ENCODE measurements at places on chromosomes 7 and 10.

DNA sequence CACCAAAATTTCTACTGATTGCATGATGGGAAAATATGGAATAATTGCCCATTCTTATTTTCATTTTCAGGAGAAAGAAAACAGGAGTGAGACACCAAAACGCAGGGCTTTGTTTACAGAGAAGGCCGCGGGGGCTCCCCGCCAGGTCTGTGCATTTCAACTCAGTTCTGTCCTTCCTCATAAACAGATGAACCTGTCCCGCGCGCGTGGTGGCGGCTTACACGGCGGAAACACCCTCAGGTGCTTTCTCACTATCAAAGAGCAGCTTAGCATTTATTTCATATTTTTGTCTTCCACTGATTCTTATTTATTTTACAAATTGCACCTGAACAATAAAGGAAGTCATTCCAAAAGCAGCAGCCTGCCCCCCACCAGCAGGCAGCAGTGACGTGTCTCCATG lies 579.4 kb downstream of the PTPRN2 start:
- no peak for DNase-seq

DNA sequence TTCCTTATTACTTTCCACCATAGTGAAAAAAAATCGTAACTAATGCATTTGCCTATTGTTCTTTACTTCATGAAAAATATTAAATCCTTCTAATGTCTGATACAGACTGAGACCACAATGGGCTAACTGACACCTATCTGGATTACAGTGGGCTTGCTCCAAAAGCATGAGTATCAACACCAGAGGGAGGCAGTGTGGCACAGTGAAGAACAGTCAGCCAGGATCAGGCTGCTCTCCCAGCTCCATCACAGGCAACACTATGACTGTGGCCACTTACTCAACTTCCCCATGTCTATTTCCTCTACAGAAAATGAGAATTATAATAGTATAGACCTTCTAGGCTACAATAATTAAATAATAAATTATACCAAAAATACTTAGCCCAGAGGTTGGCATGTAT lies 97.2 kb downstream of the SLC25A13 start:
- no peak for DNase-seq

- no peak for DNase-seq
Measured at GRCh38 chr10:103901299-103901698, 16.7 kb downstream of the STN1 start.

- DNase-seq, result no peak
Measured at GRCh38 chr10:36198322-36198721, 556.2 kb upstream of the FZD8 start.

- no peak for DNase-seq
Measured at GRCh38 chr10:24681572-24682088, 42.1 kb downstream of the ARHGAP21 start.

GRCh38 chr10:131885391-131886165 lies 15.2 kb upstream of the PPP2R2D start:
- DNase-seq, result no peak

DNA sequence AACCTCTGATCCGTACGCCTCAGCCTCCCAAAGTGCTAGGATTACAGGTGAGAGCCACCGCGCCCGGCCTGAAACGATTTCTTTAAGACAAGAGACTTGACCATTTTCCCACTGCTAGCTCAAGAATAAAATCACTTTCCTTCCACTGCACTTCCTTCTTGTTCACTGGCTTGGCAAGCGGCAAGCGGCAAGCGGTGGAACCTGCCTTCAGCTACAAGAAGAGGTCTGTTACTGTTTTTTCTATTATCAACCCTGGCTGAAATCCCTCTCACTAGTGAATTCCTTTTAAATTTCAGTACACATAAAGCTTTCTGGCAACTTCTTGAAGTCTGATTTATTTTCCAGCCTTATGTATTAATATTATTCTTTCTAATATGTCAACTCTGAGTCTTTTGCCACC lies 12.8 kb upstream of the GNAT3 start:
- no peak for DNase-seq

- no peak for DNase-seq
Measured at GRCh38 chr7:98509836-98510235, 107.2 kb upstream of the NPTX2 start.

GRCh38 chr7:136086712-136087111 lies 109.6 kb upstream of the MTPN start:
- no peak for DNase-seq

DNA sequence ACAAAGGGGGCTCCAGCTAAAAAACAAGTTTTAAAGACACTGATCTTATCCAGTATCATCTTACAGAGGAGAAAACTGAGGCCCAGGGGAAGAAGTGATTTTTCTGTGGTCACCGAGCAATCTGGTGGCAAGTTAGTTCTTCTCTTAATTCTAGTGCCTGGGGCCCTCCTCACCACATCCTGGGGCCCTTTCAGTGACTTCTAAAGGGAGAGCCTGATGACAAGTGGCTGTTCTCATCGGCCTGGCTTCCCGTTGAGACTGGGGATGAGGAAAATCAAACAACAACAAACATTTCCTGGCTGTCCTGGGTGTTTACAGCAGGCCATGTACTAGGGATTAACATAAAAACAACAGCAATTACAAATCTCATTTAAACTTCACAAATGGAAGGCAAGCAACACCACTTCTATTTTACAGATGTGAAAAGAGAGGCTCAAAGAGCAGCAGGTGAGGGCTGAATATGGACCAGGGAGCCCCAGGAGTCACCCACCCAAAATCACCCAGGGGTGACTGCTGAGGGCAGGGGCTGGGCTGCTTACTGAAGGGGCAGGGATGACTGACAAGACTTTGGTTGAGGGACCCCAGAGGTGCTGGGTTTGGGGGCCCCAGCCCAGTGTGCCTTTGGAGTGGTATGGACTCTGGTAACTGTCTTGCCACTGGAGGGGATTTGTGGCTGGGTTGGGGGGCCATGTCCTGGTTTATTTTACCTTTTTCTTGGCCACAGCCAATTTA lies 24.7 kb upstream of the MTPAP start:
- DNase-seq, result no peak

DNA sequence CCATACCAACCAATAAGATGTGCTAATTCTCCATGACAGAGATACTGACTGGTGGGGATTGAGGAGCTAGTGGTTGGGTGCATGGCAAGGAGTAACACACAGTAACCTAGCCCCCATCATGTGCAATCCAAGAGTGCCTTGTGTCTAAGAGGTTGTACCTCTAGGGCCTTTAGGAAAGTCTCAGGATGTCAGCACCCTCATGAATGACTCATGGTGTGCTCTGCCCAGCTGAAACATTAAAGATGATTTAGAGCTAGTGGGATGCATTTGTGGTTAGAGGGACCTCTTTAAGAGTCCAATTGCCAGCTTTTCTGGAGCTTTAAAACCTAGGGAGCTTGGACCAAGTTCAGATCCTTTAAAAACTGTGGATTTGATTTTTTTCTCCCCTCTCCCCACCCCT lies 181.1 kb downstream of the HERPUD2 start:
- no peak for DNase-seq

GRCh38 chr7:121824276-121824675 lies 48.7 kb upstream of the PTPRZ1 start:
- no peak for DNase-seq

- DNase-seq, result no peak
Measured at GRCh38 chr10:97503406-97503805, 4.7 kb downstream of the UBTD1 start.

DNA sequence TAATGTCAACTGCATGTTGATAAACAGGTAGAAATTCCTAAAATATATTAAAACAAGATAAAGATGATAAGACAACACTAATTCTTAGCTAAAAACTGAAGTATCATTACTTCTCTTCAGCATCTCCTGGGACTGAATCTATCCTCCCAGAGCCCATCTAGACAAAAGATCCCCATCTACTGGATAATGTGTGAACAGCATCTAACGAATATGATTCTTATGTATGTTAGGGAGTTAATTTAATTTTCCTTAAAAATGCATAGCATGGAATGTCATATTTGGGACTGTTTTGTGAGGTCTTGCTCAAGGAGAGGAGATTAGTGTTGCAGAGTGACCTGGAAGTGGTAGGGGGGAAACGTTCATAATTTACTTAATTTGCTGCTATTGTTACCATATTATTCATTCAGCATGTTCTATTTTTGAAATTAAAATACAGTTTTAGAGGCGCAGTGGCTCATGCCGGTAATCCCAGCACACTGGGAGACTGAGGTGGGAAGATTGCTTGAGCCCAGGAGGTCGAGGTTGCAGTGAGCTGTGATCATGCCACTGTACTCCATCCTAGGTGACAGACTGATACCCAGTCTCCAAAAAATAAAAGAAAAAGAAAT lies 305.1 kb upstream of the CSTF2T start:
- DNase-seq, result peak; percentile 23

GRCh38 chr7:36180121-36180520 lies 27.1 kb downstream of the EEPD1 start:
- DNase-seq, result no peak

DNA sequence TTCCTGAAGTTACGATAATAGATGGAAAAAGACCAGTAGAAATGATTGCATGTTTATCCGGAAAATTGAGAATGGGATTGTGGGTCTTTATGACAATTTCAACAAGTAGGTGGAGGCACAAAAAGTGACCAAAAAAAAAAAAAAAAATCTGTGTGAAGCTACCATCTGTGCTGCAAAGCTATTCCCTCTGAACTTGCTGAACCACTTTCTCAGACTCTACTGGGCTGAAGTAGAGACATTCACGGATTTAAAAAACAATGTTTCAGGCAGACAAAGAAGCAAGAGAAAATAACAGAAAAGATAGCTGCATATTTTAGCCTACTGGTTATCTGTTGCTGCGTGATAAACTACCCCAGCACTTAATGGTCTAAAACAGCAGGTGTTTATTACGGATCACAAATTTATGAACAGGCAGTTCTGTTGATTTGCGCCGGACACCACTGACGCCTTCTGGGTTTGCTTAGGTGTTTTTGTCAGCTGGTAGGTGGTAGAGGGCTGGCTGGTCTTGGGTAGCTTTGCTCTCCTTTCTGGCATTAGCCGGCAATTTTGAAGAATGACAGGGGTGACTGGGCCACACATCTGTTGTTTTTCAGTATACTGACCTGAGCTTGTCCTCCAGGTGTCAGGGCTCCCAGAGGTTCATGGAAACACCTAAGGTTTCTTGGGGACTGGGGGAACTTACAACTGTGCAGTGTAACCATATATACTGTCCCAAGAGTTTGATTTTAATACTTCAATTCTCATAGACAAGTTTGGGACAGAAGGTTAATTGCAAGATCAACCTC lies 665.1 kb downstream of the CCSER2 start:
- DNase-seq, result no peak

DNA sequence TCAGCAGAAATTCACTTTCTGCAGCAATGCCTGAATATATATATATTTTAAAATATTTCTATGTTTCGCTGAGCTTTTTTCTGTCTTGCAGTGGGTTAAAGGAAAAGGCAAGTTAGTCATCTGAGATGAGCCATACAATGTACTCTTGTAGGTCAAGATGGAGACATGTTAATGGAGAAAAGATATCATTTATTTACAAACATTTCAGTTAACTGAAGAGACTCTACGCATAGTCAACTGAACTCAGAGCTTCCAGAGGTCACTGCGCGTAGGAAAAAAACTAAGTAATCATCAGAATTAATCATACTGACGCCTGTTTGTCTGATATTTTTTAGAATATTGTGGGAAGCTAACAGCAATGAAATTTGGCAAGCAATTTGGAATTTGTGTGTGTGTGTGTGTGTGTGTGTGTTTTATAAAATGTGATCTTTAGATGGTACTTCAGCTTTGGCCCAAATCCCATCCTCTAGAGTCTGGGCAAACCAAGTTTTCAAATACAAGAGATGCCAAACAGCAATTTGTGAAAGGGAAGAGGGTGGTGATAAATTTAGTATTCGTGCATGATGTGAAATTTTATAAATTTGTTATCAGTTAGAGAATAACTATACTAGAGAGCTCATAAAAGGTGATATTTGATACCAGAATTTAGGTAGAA lies 193.9 kb upstream of the AGR3 start:
- no peak for DNase-seq

- no peak for DNase-seq
Measured at GRCh38 chr7:139883814-139884213, 54.8 kb downstream of the TBXAS1 start.

DNA sequence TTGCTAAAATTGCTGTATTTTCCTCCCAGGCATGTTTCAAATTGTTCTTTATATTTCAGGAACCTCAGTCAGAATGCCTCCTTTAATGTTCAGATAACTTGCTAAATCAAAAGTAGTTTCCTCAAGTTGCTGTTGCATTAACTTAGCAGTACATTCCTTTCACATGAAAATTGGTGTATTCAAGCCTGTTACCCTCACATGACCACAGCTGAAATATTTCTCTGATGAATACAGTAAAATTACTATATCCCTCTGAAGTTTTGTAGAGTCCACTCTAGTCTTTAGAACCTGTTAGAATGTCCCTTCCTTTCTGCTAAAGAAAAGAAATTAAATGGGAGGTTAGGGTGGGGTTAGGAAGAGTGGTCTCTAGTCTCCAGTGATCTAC lies 24.5 kb upstream of the C1GALT1 start:
- no peak for DNase-seq

GRCh38 chr10:57049096-57049495 lies 688.0 kb upstream of the ZWINT start:
- DNase-seq, result no peak

GRCh38 chr10:64277536-64277935 lies 756.3 kb downstream of the REEP3 start:
- DNase-seq, result no peak

DNA sequence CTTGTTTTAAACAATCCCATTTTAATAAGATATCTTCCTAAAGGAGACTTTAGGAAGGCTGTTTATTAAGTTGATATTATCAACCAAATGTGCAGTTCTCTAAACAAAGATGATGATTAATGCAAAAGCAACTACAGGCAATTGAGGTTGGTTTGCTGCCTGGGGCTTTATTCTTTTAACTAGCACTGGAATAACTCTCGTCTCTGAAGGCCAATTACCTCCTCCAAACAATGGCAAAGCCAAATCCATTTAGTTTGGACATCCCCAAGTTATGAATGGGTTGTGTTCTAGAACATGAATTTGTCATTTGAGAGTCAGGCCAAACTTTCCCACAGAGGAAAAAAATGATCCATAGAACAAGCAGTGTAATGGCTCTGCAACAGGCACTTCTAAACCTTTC lies 114.1 kb downstream of the SLC16A9 start:
- DNase-seq, result no peak

DNA sequence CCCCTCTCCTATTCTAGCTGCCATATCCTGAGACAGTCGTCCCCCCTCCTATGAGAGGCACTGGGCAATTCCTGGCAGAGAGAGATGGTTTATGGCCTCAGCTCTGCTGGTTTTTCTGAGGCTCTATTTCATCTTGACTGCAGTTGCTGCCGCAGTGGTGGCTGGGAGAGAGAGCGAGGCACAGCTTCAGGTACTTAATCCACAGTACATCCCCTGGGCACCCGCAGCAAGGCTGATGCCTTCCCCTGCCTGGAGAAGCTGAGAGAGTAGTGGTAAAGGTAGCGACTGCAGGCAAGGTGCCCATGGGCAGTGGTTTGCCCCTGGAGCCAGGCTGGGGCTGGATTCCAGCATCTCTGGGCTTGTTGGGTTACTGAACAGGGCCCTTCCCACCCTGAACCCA lies 324.7 kb downstream of the RPS24 start:
- no peak for DNase-seq

- peak; percentile 0 for DNase-seq
Measured at GRCh38 chr10:132946-133898, 2.0 kb upstream of the ZMYND11 start.

GRCh38 chr10:93451244-93451947 lies 30.7 kb downstream of the MYOF start:
- no peak for DNase-seq

GRCh38 chr10:76285012-76285411 lies 853.6 kb downstream of the LRMDA start:
- no peak for DNase-seq

GRCh38 chr10:69172241-69172982 lies 7.6 kb upstream of the SUPV3L1 start:
- no peak for DNase-seq

- no peak for DNase-seq
Measured at GRCh38 chr7:139297795-139298194, 43.3 kb upstream of the FMC1 start.

GRCh38 chr7:112487457-112488263 lies 6.9 kb downstream of the LSMEM1 start:
- DNase-seq, result no peak

Measured in NCI-H345 (cell line).